ENCODE measurements at places on chromosomes 5 and 9.

DNA sequence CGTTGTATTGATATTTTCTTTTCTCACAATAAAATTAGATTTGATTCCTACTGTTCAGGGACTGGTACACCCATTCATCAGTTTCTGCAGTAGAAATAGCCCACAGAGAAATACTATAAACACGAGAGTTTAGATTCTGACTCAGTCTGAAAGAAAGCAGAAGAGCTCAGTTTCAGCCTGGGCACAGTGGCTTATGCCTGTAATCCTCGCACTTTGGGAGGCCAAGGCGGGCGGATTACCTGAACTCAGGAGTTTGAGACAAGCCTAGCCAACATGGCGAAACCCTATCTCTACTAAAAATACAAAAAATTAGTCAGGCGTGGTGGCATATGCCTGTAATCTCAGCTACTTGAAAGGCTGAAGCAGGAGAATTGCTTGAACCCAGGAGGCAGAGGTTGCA, 8.6 kb downstream of the ITK start:
- no peak for DNase-seq

GRCh38 chr9:19946441-19947109, 157.7 kb upstream of the SLC24A2 start:
- peak; percentile 18 for DNase-seq

DNA sequence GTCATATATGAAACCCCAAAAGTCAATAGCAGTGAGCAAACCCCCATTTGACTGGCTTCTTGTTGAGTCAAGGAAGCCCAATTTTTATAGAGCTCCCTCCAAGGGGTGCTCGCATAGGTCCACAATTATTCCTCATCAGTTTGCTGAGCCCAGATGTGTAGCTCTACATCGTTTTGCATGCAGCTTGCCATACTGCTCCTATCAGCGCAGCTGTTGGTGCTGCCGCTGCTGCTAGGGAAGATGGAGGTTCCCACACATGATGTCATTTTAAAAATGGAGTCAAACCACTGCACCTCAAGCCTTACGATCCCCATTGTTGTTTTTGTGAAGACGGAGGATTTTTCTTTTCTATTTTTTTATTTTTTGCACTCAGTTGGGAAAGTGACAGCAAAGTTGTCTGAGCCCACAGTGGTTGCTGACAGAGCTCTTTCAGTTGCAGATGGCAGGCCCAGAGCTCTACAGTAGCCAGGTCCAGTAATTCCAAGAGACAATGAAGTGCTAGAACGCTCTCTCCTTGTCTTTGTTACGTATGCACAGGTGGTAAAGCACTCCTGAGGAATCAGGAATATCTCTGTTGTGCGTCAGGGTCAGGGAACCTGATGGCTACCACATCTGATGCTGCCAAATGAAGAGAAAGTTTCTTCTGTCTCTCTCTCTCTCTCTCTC, 23.2 kb upstream of the C5orf63 start:
- no peak for DNase-seq

GRCh38 chr5:96080557-96080956, 118.9 kb upstream of the ELL2 start:
- no peak for DNase-seq

DNA sequence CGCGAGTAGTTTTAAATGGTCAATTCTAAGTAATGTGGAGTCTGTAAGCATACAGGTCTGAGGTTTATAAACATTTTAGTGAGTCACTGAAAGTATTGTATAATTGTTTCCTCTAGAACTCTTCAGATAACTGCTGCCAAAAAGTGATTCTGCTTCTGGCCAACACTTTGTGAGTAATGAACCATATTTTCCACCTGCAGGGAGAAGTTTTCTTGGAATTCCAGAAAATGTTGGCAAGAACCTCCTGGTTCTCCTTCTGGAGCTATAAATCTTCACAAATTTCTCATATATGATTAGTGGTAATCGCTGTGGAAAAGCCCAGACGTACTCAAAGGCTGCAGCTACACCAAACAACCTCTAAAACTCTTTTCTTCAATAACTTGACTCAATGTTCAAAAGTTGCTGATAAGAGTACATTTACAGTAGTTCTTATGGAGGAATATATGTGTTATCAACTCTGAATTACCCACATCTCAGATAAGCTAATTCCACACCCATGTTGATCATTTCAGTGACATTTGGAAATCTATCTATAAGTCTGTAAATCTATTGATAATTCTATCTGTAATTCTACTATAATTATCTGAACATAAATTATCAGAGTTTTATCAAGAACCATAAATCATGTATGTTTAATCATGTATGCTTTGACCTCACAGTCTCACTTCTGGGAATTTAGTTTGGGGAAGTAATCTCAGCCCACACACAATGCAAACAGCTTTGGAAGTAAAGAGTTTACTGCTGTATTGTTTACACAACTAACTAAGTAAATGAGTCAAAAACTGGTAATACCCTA, 74.1 kb downstream of the FNBP1 start:
- no peak for DNase-seq

DNA sequence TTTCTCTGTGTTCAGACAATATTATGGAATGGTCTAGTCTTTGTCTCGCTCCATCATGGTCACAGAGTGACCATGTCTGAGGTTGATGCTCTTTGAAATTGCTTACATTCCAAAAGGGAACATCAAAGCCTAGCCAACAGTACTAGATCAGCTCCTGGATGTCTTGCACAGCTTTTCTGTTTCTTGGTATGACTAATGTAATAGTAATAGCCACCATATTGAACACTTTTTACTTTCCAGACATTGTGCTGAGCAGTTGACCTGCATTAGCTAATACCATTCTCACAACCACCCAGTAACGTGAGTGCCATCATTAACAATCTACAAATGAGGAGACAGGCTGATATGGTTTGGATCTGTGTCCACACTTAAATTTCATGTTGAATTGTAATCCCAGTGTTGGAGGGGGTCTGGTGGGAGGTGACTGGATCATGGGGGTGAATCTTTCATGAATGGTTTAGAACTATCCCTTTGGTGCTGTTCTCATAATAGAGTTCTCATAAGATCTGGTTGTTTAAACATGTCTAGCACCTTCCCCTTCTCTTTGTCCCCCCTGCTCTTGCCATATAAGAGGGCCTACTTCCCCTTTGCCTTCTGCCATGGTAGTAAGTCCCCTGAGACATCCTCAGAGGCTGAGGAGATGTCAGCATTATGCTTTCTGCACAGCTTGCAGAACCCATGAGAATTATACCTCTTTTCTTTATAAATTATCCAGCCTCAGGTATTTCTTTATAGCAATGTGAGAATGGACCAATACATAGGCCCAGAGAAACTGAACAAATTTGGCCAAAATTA, 577.5 kb upstream of the CLINT1 start:
- no peak for DNase-seq

DNA sequence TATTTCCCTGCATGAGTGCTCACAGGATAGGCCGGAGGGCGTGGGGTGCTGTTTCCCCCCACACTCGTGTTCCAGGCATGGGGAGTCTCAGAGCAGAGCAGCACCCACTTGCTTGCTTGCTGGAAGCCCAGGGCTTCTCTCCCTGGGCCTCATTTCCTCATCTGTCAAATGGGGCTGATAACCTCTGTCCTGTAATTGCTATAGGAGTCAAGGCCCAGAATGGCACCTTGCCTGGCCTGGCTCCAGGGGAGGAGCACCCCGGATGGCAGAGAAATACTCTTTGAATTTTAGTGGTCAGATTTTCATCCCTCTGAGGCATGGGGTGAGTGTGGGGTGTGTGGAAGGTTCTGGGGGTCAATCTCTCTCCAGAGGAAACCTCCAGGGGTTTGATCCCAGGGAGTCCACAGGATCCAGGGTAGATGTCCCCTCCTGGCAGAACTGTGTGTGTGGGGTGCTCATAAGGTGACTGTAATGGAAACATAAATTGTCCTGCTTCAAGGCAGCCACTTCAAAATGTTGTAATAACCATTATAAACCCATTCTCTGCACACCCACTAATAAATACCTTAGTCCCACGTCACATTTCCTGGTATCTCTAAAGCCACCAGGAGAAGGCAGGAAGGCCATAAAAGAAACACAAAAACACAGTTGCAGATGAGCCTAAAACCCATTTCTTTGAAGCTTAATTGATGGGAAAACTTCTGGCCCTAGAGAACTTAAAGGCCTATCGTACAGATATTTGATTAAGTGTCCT, 272.2 kb downstream of the FSTL4 start:
- no peak for DNase-seq

DNA sequence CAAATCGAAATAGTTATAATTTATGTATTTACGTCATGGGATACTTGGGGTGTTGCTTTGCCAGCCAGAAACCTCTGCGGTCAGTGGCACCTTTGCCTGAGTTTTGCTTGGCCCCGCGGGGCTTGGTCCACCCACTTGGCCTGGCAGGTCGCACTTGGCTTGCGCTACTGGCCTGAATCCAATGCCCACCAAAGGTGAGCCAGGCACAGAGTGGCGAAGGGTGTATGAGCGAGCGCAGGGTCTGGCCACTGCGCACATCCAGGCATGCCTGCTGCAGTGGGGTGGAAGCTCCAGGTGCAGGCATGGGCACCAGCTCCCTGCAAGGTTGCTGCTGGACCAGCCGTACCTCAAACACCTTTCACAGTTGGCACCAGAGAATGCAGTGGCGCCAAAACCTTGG, 714.6 kb downstream of the CDH9 start:
- DNase-seq = no peak

DNA sequence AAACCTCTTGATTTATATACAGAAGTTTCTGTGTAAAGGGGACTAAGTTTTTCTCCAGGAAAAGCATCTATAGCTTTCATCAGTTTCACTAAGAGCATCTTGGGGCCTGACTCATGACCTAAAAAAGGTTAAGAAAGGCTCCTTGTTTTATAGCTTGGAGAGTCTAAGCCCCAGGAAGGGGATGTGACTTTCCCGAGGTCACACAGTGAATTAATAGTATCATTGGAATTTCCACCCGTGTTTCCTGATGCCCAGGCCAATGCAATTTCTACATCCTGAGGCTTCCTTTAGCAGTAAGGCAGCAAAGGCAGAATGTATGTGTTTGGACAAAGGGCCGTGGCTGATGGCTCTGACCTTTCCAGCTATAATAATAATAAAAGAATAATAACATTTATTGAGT, 8.6 kb downstream of the MORN5 start:
- no peak for DNase-seq

DNA sequence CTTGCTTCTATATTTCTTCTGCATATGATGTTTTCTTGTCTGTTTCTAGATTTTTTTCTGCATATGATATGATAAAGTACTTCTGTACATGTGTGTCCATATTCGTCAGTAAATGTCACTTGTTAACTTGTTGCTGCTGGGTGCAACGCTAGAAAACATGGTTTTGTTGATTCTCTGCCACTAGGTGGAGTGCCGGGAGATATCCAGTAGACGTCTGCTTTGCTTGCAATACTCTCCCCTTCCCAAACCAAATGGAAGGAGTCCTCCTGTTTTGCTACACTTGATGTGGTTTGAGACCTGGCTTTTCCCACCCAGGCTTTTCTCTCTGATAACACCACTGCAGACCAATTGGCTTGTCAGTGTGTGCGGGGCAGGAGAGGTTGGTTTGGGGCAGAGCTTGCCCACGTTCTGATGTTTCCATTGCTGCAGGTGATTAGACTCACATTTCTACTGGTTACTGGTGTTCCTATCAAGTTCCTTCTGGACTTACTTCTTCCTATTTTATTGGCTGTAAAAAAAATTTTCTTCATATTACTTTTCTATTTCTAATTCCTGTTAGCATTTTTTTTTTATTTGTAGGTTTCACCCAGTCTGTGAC, 900.0 kb upstream of the CDH10 start:
- no peak for DNase-seq

GRCh38 chr5:108461628-108462367, 79.9 kb upstream of the FBXL17 start:
- DNase-seq = no peak

- no peak for DNase-seq
These were observed 54.6 kb upstream of the CEMIP2 start for GRCh38 chr9:71822935-71823334.

DNA sequence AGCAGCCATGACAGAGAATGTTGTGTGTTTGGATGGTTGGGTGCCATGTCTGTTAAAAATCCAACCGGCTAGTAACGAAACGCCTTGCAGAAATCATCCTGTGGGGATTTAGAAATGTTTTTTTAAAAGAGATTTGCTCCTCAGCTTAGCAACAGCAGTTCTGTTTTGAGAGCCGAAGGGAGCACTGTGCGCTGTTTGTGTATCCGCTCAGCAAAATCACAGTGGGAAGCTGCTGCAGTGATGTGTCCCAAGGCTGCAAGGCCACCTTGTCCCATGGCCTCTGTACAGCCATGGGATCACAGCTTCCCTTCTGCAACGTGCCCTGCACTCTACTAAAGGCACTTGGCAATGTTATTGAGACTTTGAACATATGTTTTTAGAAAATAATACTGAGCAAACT, 40.9 kb downstream of the TRIO start:
- DNase-seq = no peak

GRCh38 chr5:125037530-125037929, 291.1 kb upstream of the ZNF608 start:
- no peak for DNase-seq

GRCh38 chr5:118548761-118549720, 439.3 kb downstream of the DTWD2 start:
- no peak for DNase-seq

GRCh38 chr9:97557606-97558095, 56.2 kb downstream of the TMOD1 start:
- DNase-seq = no peak

GRCh38 chr5:160769301-160769700, 82.7 kb downstream of the ATP10B start:
- no peak for DNase-seq

DNA sequence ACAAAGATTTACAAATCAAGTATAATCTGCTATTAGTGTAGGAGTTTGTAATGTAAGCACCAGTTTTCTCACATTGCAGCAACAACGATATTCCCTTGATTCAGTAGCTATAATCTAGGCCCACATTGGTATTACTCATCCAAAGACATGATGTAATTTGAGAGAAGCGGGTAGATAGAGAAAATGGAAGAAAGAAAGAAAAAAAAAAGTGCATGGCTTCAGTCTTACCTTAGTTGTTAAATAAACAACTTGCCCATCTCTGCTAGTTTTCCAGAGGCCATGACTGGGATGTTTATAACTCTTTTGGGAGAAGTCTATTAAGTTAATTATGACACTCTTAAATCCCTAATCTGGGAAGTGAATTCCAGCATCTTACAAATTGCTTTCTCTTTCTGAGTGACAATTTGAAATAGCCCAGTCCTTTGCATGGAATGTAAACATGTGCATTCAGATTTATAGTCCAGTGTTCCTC, 2.8 kb downstream of the MELK start:
- no peak for DNase-seq

DNA sequence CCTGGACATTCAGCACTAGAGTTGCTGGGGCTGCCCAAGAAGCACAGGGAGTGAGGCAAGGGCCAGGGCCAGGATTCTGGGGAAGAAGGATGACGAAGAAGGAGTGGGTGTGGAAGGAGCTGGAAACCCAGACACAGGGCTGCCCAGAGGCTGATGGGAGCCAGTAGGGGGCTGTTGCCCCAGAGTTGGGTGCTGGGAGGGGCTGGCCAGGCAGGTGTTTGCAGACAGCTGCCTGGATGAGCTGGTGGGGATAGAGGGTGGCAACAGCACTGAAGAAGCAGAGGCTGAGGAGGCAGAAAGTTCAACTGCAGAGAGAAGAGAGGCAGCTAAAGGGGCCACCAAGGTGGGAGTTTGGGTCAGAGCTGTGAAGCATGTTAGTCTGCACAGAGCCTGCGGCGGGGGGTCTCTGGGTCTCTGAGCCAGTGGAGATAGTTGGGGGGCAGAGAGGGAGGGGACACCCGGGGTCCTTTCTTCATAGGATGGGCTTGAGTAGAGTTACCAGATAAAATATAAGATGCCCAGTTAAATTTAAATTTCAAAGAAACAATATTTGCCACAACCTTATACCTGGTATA, 2.5 kb upstream of the AQP7 start:
- no peak for DNase-seq

GRCh38 chr5:151820903-151821302, 49.1 kb downstream of the G3BP1 start:
- DNase-seq = no peak

- DNase-seq = no peak
These were observed 3.6 kb downstream of the GLDC start for GRCh38 chr9:6641961-6642360.
